ENCODE measurements at places on chromosomes 3 and 15.

GRCh38 chr3:186589856-186590579 lies 19.5 kb downstream of the DNAJB11 start:
- no peak for DNase-seq

- DNase-seq: no peak
Measured at GRCh38 chr3:152243721-152244516, 24.8 kb upstream of the MBNL1 start.

GRCh38 chr3:173025941-173026340 lies 115.1 kb downstream of the SPATA16 start:
- no peak for DNase-seq

- DNase-seq: no peak
Measured at GRCh38 chr3:33786565-33787327, 11.7 kb upstream of the PDCD6IP start.

GRCh38 chr15:33360886-33361285 lies 50.1 kb downstream of the RYR3 start:
- DNase-seq: no peak

GRCh38 chr15:57510647-57511046 lies 81.1 kb upstream of the MYZAP start:
- peak; percentile 25 for DNase-seq

Measured in stromal cell of bone marrow (primary cell).